Omental fat pad (tissue), 4 donors: ENCODE measurements at places on chromosomes 7 and 10.

- DNase-seq, result no peak
These were observed 157.8 kb upstream of the FAM171A1 start for GRCh38 chr10:15528859-15529239.

GRCh38 chr10:94353336-94353735 is 9.4 kb downstream of the NOC3L start:
- no peak for DNase-seq

GRCh38 chr7:80453699-80454340 is 58.0 kb downstream of the GNAT3 start:
- no peak for DNase-seq

GRCh38 chr7:44131173-44132029 is 8.1 kb upstream of the POLD2 start:
- no peak for DNase-seq

GRCh38 chr10:3169271-3169670 is 3.3 kb downstream of the PITRM1 start:
- DNase-seq, result no peak

GRCh38 chr7:151311294-151311864 is 30.2 kb upstream of the NUB1 start:
- no peak for DNase-seq
